Activated gamma-delta T cell treated with Interleukin-2 at 50 U/mL for 16 hours (primary cell): ENCODE measurements at places on chromosomes 1 and 21.

GRCh38 chr1:110148961-110149360, 1.3 kb upstream of the SLC6A17 start:
- DNase-seq = no peak

- DNase-seq = no peak
These were observed 166.8 kb downstream of the BACH1 start for GRCh38 chr21:29465546-29465945.

DNA sequence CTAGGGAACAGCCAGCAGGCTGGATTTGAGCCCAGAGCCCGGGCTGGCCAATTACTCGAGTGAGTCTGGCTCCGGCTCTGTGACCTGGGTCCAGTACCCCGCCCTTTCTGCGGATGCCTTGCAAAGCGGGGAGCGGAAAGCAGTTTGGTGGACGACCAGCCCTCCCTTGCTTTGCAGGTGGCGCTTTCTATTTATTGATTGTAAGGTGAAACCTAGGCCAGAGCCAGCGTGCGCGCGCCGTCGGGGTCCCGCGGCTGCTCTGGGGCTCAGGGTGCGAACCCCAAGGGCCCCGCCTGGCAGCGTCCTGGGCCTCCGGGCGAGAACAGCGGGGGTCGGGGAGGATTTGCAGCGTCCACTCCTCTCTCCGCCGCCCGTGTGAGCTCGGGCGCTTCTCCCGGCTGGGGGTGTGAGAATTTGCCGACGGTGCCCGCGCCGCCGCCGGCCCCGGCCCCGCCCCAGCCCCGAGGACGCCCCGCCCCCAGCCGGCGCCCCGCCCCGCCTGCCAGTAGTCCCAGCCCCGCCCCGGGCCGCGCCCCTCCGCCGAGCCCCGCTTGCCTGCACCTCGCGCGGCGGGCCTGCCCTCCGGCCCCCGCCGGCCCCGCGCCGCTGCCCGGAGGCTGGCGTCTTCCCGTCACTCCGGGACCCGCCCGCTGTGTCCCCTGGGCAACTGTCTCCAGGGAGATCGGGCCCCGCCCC, 37.6 kb downstream of the PIK3CD start:
- DNase-seq = peak; percentile 85

- no peak for DNase-seq
These were observed at the start of gene GBP6 for GRCh38 chr1:89363638-89364536. TSS of gene GBP6 (plus strand) at chr1:89364059. CDS start at chr1:89368552, 4,493 bp downstream.

DNA sequence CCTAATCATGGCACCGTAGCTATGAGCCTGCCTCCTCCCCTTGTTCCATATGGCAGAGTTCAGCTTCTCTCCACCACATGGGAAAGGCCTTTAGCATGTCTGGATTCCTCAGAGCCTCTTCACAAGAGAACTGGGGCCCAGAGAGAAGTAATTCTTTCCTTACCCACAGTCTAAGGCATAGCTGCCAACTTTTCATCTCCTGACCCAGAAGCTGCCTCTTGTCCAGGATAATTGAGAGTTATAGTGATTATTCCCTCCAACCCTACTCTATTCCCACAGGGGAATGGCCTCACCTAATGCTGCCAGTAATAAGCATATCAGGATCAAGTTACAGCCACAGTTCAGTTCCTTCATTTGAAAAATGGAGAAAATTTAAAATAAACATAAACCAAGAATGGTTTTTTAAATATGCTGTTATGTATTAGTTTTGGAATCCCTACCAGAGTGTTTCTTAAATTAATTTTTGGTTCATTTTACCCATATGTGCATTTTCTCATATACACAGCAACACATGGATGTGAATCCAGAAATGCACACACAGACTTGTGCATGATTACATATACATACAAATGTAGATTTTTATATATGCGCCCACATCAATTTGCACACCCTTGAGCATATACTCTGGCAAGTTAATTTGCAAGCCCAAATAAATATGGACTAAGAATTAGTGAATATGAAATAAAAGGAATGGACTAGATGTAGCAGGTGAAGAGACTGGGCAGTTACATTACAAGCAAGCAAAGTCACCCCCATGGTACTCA, 63.9 kb upstream of the WARS2 start:
- no peak for DNase-seq

DNA sequence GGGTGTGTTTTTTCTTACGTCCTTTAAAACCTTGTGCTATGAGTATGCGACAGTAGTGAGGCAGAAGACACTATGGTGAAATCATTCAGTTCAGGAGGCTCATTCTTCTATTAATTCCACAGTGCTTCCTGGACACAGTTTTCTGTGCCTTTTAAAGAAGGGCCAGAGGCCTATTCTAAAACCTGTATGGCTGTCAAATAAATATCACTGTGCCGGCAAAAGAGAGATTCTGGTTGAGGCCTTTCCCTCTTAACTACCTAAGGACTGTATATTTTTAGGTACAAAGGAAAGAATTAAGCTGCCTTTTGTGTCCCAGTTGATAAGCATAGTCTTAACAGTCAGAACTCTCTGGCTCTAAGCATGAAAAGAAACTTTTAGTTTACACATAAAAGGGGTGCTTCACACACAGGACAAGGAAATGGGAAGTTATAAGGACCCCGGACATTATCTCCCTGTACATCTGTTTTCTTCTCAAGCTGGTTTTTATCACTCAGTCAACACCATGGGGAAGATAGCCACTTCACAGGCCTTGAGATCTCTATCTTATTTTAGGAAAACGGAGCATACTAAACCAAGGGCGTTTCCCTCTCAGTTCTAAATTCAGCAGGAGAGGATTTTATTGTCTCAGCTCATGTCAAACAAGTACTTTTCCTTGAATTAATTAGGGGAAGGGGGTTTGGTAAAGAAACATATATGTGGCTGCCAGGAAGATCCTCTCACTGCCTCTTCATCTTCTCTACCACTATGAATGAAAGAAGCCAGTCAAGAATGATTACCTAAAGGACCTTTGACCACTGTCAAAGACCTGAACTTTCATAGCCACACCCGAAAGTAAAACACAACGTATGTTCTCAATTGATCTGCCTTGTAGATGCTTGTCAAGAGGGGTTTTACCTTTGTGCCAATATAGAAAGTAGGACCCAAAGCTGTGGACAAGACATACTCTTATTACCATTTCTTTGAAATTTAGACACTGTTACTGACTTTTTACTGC, 71.4 kb upstream of the HSPA13 start:
- no peak for DNase-seq

GRCh38 chr1:162028726-162029125, 5.1 kb upstream of the OLFML2B start:
- DNase-seq = no peak

- DNase-seq = no peak
These were observed 185.0 kb downstream of the CAMTA1 start for GRCh38 chr1:6970221-6970620.

DNA sequence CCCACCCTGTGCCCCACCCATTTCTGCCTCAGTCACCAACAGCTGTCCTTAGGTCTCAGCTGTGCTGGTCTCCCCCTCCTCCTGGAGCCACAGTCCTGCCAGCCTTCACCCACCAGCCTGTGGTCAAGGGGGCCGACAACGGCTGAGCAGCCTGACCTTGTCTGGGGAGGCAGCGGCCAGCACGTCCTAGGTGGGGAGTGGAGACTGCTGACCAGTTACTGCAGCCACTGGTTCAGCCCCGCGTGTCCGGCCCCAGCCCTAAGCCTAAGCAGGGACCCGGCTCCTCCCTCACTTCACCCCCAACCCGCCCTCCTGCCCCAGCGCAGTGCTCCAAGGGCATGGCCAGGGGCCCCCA, 79.2 kb downstream of the MORN1 start:
- DNase-seq = no peak

GRCh38 chr1:223223091-223223995, 80.3 kb upstream of the TLR5 start:
- no peak for DNase-seq

- no peak for DNase-seq
These were observed 25.8 kb downstream of the ARID4B start for GRCh38 chr1:235302143-235302542.

DNA sequence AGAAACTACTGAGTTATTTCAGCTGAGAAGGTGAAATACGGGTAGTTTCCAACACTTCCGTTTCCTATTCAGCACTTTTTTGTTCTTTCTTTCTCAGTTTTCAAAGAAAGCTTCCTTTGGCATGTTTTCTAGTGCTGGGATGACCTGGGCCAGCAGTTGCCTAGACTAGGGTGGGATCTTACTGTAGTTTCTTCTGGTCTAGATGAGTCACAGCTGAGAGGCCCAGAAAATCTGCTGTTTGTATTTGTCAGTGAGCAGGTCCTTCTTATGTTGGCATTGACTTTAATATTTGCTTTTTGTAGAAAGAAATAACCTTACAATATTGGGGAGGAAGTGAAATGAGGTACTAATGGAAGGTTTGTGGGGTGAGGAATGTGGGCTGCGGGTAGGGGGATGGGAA, 22.2 kb downstream of the C1orf21 start:
- DNase-seq = no peak

DNA sequence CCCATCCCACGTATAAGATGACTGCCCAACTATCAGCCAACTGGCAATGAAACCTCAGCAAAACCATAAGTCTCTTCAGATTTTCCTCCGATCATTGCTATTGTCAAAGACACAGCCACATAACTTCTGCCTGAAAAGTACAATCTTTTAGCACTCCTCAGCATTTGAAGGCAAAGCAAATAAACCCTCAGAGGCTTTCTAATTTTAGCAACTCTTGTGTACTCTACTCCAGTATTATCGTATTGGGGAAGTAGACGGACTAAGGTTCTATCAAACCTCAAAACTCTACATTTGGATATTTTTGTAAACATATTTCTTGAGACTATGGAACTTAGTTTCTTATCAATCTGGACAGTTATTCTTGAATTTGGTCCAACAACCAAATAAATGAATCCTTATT, 1206.2 kb upstream of the NCAM2 start:
- no peak for DNase-seq

DNA sequence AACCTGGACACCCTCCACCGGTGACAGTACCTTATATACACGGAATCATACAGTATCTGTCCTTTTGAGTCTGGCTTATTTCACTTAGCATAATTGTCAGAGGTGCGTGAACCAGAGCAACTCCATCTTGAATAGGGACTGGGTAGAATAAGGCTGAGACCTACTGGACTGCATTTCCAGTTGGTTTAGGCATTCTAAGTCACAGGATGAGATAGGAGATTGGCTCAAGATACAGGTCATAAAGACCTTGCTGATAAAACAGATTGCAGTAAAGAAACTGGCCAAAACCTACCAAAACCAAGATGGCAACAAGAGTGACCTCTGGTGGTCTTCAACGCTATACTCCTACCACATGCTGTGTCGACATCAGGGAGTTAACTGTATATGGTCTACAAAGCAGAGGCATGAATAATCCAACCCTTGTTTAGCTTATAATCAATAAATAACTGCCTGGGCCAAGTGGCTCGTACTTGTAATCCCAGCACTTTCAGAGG, 1.4 kb upstream of the FDPS start:
- DNase-seq = no peak

DNA sequence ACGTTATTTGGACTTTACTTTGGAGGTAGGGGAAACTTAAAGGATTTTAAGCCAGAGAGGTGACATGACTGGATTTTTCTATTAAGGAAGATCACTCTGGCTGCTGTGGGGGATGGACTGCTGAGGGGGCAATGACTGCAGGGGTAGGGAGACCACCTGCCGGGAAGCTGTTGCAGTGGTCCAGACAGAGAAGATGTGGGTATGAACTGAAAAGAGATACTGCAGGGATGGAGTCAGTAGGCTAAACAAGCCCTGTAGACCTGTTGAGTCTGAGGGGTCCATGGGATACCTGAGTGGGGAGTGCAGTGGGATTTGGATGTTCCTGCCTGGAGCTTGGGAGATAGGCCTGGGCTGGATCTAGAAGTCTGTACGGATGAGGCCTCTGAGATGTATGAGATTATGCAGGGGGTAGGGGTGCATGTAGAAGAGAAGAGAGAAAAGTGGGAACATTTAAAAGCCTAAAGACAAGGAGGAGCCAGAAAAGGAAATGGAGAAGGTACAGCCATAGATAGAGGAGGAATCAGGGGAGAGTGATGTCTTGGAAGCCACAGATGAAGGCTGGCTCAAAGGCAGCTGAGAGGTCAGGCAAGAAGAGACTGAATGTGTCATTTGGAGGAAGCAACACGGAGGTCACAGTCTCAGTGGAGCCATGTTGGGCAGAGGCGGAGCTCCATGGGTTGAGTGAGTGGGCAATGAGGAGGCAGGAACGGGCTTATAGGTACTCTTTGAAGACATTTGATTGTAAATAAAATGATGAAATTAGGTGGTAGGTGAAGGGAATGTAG, 25.9 kb upstream of the KCNA2 start:
- DNase-seq = no peak

DNA sequence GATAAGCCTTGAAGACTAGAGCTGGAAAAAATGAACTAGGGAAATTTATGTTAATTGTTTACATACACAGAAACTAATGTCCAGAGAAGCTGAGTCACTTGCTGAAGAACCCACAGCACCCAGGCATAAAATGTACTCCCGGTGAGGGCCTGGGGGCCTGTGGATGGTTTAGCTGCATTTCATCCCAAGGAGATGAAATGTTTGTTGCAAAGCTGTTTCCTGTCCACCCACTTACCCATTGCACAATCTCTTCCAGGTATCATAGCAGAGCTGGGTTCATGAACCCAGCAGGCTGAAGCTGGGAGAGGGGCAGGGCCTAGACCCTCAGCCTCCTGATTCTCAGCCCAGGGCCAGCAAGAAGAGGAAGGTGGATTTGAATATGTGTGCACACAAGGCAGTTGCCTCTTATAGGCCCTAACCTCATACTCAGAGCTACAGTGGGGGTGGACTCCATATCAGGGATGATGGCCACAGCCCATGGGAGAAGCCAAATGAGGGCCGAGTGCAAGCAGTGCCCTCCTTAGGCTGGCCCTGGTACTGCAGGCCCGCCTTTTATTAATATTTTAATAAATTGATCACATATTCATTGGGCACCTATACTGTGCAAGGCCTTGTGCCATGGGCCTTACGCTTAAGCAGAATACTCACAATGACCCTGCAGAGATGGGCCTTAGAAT, 110.8 kb downstream of the LACTBL1 start:
- DNase-seq = no peak

- no peak for DNase-seq
These were observed 118.5 kb upstream of the C1orf174 start for GRCh38 chr1:4018466-4019146.

DNA sequence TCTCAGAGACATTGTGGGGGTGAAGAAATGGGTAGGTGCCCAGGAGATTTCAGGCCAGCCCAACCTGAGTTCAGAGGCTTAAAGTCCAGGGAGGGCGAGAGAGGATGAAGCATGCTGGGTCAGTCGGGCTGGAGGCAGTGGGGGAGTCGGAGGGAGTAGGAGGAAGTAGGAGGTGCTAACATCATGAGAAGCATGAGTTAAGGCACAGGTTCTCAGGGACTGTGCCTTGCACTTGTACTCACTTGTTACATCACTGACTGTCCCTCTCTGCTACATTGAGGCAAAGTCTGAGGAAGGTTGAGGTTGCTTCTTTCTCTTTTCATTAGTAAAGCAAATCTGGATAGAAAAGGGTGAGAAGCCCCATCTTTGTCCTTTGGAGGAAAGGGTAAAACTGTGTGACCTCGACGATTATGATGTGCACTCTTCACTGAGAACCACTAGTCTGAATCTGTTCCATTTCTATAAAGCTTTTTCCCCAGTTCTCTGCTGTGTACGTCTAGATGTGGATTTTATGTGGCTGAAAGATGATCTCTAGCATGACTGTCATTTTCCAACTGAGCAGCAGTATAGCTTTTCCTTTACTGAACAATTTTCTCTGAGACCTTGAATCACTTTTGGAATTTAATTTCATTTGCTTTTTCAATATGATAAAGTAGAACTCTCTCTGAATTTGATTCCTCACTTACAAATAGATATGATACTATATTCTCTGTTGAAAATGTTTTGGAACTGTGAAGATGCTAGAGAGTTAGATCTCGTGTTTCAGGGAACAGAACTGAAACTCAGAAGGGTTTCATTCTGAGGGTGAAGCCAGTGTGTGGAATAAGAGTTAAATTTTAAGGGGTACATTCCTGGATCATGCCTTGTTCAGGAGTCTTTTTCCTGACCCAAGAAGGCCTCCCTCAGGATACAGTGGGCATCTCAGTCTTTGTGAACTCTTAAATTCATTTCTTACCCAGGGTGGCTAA, 94.6 kb downstream of the FGGY start:
- no peak for DNase-seq
